NB4 (cell line): ENCODE measurements at places on chromosomes 4 and X.

DNA sequence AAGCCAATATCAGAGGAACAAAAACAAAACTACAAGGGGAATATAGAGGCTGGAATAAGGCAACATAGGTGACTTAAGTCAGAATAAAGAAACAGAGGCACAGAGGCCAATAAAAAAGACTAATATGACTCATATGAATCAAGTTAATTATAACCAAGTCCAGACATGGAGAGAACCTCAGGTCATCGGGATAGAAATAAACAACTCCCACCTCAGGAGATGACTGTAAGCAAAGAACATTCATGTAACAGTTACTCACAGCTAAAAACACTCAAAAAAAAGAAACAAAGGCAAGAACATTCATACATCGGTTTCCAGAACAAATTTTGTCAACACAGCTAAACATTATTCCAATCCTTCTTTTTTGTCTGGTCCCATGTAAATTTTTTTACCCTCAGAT, 60.3 kb upstream of the RXFP1 start:
- no peak for DNase-seq

DNA sequence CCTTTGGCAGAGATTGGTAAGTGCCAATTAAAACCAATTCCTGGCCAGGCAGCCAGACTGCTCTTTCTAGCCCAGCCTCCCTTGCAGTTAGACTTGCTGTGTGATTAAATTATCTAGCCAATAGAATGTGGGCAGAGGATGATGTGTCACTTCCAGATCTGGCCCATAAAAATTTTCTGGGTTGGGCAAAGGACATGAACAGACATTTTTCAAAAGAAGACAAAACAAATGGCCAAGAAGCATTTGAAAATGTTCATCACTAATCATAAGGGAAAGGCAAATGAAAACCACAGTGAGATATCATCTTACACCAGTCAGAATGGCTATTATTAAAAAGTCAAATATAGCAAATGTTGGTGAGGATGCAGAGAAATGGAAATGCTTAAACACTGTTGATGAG, 71.4 kb upstream of the STIM2 start:
- DNase-seq = peak; percentile 45

DNA sequence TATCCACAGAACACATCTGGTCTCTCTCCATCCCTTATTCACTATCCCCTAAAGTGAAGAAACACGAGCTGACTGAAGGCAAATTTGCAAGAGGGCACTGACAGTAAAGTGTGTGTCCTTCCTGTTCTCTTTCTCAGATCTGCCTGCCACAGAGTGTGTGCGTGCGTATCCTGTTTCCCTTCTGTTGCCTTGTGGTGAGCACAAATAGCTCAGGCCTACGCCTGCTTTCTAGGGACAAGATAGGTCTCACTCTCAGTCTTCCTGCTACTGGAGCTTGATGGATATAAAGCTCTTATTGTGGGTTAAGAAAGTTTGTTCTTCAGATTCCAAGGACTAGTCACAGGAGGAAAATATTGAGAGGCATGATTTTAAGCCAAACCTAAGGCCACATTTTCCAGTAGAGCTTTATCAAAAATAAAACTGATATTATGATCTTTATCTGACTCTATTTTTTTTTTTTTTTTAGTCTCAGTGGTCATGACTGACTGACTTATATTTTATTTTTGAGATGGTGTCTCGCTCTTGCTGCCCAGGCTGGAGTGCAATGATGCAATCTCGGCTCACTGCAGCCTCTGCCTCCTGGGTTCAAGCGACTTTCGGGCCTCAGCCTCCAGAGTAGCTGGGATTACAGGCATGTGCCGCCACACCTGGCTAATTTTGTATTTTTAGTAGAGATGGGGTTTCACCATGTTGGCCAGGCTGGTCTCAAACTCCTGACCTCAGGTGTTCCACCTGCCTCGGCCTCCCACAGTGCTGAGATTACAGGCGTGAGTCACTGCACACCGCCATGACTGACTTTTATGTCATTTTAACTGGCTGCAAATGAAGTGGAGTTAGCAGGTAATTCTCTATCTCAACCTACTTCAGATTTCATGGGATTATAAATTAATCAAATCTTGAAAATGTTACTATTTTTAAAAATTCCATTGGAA, 140.3 kb upstream of the SH3RF1 start:
- DNase-seq = peak; percentile 80

GRCh38 chr4:17616283-17616682, 1.8 kb downstream of the MED28 start:
- peak; percentile 56 for DNase-seq

DNA sequence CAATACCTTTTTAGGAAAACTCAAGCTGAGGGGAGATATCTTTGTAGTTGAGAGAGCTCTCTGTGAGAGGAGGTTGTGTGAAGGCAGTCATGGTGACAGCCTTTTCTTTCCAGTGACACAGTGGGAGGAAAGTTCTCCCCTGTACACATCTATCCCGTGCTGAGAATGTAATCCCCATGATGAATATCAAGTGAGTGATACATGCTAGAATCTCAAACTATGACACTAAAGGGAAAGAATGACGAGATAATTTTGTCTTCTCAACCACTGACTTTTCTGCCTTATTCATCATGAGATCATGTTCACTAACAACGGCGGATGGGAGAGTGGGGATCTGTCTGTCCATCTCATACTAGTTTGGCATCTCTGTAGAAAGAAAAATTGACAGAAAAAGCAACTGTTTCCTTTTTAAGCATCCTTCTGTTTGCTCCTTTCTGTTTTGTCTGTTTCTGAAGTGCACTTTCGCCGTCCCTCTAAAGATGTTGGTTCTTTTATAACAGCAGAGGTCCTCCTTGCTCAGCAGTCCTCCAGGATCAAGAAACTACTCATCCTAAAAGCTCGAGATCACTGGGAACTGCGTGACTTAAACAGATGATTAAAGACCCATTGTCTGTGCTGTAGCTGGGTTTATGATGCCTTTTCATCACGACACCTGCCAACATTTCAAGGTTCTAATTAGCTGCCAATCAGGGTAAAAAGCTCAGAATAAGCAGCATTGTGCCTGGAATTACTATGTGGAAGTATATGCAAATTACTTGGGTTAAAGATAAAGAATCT, 137.6 kb downstream of the DCK start:
- no peak for DNase-seq

DNA sequence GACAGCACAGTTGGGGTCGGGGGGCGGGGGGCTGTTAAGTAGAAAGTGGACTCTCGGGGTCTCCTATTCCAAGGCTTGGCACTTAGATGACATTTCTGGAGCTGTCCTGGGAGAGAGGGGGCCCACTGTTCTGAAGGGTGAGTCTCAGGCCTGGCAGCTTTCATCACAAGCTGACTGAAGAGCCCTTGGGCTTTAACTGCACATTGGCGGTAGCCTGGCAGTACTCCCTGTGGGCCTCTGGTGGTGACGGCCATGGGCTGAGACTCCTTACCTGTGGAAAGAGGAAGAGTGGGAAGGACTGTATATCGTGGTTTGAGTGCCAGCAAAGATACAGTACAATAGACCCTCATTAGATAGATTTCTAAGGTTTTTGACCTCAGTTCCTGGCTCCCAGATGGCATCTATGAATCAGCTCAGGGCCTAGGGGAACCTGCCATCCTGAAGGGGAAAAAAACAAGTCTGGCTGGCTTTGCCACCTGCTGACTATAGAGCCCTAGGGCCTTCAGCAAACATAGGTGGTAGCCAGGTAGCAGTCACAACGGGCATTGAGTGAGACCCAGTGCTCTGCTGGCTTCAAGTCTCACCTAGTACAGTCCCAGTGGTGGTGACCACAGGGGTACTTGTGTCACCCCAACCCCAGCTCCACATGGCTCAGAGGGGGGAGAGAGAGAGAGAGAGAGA, 87.9 kb downstream of the ANKRD17 start:
- DNase-seq = no peak

GRCh38 chrX:17242470-17242869, 132.5 kb upstream of the NHS start:
- DNase-seq = peak; percentile 46

- DNase-seq = peak; percentile 1
Observed at GRCh38 chr4:119615068-119615719, 13.4 kb downstream of the PDE5A start.

DNA sequence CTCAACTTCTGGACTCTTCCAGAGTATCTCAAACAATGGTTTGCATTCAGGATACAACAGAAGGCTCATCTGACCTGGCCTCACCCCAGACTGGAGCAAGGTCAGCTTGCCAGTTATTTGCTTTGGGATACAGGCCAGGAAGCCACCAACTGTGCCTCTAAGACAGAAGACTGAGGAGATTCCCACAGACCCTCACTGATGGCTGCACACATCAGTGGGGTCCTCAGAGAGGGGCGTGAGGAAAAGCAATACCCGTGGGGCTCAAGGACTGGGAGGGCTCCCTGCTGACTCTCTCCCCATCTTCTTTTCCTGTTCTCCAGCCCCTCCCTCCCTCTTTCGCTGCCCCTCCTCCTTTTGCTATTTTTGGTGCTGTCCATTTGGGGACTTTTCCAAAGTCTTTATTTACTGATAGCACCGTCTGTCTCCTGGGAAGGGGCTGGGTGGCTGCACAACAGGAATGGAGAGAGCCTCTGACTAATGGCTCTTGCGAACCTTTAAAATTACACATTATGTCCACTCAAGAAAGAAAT, 23.2 kb downstream of the RELL1 start:
- DNase-seq = no peak

GRCh38 chr4:147944249-147944648, 212.4 kb downstream of the ARHGAP10 start:
- DNase-seq = no peak

DNA sequence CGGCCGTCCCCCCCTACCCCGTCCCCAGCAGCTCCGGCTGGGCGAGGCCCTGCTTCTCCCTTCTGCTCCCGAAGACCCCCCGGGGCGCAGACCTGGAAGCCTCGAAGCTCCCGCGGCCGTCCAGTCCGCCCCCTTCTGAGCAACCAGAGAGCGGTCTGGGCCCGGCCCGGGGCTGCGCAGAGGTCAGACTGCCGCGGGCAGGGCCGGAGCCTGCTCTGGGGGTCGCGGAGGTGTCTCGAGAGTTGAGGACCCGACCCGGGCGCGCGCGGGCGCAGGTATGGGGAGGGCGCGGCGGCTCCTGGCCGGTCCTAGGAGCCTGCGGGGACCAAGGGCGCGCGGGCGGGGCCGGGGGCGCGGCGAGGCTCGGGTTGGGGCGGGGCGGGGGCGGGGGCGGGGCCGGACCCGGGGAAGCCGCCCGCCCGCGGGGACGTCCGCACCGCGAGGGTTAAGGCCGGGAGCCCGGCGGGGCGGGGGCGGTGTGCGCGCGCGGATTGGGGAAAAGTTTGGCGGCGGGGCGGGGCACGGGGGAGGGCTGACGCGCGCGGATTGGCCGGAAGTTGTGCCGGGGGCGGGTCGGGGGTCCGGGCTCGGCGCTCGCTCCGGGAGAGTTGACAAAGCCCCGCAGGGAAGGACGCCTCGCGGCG, at the start of gene FGFRL1:
FGFRL1 (plus strand) TSS at position 605 of the 644 bp plus-strand sequence. CDS start 860 bp downstream, outside the sequence.
- peak; percentile 97 for DNase-seq

DNA sequence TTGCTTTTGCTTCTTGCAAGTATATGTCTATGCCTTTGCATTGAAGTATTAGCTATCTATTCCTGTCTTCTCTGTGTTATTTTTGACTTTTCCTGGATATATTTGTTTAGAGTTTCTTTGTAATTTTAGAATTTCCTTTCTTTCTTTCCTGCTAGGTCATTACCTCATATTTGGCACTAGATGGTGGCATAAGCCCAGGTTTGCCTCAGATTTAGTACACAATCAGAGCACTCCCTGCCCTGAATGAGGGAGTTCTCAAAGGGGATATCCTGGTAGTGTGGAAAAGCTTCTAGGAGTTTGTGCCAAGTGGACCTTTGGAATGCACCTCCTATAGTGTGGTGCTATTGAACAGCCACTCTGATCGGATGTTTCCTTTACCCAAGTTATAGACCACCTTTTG, 181.6 kb downstream of the UGT8 start:
- DNase-seq = peak; percentile 21

DNA sequence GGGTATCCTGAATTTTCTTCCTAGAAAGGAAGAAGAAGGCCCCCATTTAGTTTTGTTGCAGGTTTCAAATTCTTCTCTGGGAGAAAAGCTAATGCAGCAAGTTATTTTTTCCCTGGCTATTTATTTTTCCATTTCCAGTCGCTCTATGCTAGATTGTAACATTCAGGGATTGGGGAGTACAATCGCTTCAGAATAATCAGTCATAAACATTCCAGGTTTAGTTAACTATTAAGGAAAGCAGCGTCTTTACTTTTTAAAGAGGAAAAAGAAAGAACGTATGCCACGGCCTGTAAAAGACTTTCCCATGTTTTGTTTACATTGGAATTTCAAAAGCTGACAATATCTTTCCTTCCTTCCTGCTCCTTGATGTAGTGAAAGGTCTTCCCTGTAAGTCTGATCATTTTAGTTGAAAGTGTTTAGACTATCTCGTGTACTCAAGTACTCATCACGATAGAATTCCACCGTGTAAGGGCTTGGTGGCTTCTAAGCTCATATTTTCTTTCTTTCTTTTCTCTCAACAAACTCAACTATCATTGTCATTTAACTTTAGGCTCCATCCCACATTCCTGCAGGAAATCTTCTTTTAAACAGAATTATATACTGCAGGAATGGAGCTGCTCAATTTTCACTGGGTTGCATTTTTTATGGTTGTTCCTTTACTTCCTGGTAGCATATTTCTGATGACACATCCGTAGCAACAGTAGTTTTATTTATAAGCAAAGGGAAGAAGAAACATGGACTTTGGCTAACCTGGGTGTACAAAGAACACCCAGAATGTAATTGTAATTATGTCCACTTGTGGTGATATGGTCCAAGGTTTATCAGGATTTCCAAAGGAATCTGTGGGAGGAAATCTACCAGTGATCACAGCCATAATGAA, 213.1 kb upstream of the FAT1 start:
- no peak for DNase-seq

- DNase-seq = no peak
Observed at GRCh38 chr4:174005422-174005821, 278.0 kb downstream of the FBXO8 start.

- no peak for DNase-seq
Observed at GRCh38 chrX:18769812-18770573, 62.5 kb downstream of the PPEF1 start.

DNA sequence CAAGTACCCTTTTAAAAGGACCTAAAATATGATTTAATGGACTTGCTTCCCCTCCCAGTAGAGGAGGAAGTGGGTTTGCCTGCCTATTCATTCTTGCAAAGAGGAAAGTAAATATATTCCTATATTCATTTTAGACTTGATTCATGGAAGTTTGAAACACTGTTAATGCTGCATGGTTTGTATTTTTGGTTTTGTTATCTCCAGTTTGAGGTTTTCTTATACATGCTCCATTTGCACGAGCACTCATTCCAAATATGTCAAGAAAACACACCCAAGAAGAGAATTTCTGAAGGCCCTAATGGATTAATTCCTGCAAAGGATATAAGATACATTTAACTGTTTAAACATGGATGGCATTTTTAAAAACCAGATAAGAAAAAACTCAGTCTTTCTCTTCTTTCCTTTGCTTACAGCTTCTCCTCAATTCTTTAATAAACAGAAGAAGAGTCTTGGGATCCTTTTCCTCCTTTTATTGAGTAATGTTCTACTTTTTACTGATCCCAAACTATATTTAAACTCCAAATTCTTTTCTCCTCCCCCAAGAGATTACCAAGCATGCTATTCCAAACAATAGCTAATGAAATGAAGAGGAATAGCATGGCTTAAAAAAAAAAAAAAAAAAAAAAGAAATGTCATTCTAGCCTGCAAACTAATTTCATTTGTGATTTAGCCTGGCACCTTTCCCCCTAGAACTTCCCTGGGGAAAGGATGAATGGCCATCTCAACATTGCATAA, 54.6 kb upstream of the LDB2 start:
- no peak for DNase-seq
